AG09319 (cell line): ENCODE measurements at places on chromosomes 5 and 9.

DNA sequence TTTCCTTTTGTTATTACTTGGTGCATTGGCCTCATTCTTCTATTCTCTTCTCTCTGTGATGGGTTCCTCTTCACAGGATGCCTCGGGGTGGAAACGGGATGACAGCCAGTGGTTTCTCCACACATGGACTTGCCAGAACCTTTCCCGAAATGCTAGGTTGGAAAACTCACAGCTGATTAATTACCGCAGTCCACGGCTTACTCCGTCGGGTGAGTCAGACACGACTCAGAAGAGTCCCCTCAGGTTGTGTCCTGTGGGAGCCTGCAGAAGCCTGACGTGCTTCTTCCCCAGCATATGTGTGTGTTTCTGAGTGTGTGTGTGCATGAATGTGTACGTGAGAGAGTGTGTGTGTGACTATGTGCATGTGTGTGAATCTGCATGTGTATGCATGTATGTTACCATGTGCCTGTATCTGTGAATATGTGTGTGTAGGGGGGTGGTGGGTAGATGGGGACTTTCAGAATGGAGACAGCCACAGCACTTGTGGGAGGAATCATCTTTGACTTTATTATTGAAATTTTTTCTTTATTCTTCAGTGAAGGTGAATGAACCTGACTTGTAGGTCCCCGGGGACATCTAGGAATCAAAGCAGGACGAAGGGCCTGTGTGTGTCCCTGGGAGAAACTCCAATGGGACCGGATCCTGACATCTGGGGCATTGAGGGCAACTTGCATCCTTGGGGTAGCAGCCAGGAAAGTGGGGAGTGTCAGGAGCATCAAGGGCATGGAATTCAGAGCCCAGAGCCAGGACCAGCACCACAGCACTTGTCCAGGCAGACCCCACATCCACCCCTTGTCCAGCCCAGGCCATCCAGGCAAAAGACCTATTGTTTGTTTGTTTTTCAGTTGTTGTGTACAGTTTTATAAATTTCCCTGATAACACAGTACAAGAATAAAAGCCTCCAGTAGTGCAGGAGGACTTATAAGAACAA lies 21.9 kb upstream of the MED10 start:
- no peak for DNase-seq

DNA sequence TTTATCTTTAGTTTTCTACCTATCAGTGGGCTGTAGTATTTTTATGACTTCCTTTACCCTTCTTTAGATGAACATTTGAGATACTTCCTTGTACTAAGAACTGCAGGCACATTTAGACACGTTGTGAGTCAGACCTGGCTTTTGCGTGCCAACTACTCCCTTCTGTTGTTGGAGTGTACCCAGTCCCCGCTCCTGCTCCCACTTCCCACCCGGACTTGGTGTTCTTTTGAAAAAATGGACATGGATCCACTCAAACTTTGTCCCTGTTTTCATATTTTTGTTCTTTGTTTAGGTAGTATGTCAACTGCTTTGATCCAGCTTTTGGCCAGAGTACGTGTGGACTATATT lies 60.7 kb downstream of the PARP8 start:
- DNase-seq, result no peak

DNA sequence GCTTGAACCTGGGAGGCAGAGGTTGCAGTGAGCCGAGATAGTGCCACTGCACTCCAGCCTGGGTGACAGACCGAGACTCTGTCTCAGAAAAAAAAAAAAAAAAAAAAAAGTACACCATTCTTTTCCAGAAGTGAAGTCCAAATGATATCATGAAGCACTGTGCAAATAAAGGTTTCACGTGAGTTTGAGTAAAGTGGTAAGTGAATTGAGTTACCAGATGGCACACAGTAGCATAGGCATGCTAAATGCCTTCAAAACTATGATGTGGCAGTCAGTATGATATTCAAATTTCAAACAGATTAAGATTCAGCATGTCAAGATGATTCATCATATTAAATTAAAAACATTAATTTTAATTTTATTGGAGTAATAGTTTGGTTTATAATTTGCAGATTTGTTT lies 195.2 kb downstream of the TAF11L14 start:
- no peak for DNase-seq

GRCh38 chr5:91378752-91379211 lies 4.3 kb downstream of the ARRDC3 start:
- DNase-seq, result no peak

DNA sequence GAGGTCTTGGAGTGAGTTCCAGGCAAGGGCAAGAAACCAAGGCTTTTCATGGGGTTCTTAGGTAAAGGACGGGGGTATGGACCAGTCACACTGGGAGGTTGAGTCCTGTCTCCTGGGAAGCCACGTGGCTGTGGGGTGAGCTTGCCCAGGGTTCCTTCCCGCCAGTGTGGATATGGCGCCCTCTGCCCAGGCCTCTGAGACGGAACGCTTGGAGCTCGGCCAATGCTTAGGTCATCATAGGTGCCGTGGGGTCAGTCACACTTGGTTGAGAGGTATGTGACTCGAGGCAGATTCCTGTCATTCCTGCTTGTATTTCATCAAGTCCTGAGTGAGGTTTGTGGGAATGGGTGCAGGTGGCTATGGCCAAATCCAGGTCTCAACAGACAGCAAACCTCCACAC lies 46.2 kb downstream of the TENT4A start:
- DNase-seq, result no peak

DNA sequence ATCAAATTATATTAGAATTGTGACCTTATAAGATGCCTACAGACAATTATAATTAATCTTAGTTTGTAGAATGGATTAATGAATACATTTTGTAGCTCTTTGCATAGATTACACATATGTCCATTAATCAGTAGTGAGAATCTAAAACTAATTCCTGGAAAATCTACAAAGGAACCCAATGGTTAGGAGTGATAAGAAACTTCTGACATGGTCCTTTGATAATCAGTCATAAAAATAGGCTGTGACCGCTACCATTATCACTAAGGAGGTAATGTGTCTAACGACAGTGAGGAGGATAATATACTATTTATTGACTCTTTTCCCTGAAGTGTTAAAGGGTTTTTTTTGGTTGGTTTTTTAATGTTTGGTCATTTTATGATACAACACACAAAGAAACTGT lies 46.6 kb downstream of the BNC2 start:
- no peak for DNase-seq

DNA sequence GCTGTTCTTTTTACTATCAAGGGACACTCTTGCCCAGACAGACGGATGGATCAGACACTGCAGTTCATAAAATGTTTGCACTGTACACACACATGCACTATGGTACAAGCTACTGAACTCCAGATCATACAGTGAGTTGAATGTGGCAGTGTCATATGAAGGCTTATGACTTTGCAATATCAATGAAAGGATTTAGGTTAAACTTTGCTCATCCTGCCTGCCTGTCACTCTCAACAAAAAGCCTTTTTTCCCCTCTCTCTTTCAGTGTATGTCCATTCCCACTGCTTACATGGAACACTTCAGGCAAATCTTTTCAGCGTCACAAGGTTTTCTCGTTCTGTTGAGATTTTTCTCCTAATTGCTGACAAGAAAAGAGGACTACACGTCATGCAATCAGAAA lies 97.4 kb downstream of the BNC2 start:
- no peak for DNase-seq

DNA sequence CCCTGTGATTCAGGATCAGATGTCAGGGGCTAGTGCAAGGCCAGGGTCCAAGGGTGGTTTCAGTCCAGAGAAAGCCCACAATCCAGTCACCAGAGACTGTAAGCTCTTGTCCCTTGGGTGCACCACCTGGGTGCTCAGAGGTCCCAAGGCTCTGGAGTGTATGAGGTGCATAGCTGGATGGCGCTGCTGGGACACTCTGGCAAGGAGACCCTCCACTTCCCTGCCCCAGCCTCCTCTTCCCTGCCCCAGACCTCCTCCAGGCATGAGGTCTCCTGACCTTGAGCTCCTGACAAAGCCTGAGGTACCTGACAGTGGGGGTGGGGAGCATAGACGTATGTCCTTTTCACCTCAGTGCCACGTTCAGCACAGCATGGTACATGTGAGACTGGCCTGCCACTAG lies 7.0 kb downstream of the CSF2 start:
- DNase-seq, result no peak

DNA sequence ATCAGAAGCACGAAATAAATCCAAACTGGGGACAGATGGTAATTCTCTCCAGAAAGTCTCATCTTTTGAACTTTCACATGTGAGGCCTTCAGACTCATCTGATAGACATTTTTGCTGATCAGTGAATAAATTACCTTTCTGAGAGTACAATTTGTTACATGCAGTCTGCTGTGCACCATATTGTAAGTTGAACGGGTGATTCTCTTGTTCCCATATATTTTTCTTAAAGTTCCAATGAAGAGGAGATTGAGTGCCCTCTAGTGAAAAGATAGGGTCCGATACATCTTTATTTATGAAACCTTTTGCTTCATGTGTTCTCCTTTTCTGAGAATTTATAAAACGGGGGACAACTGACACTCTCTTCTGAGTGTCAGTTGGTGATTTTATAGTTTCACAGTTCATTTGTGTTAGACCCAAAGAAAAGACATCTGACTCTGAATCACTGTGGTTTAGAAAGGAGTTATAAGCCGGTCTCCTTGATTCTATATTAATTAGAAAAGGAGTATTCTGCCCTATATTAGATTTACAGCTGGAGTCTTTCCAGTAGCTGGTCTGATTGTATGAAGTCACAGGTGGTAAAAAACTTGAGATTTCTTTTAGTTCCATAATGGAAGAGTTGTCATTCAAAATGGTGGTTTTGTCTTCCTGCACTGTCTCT lies 30.4 kb downstream of the GNG10 start:
- peak; percentile 15 for DNase-seq

GRCh38 chr5:135641734-135642487 lies 63.1 kb upstream of the CXCL14 start:
- DNase-seq, result no peak
